Stimulated activated CD4-positive, alpha-beta T cell treated with anti-CD3 and anti-CD28 coated beads, Interleukin-2, amount 100 ng/mL, for 24 hours (primary cell): ENCODE measurements at places on chromosomes 6 and 20.
A peak's percentile ranks its signal among the peaks of the same experiment; 100 is the strongest.

- no peak for DNase-seq
Observed at GRCh38 chr6:112366695-112367553, 19.8 kb downstream of the RFPL4B start.

DNA sequence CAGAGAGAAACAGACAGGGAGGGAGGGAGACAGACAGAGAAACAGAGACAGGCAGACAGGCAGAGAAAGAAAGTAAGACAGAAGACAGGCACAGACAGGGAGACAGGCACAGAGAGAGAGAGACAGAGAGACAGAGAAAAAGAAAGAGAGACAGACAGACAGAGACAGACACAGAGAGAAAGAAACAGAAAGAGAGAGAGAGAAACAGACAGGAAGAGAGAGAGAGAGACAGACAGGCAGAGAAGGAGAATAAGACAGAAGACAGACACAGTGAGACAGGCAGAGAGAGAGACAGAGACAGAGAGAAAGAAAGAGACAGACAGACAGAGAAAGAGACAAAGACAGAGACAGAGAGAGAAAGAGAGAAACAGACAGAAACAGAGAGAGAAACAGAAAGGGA, 754.8 kb upstream of the DEFB115 start:
- DNase-seq, result no peak

- no peak for DNase-seq
Observed at GRCh38 chr6:56343295-56343694, 95.9 kb upstream of the COL21A1 start.

GRCh38 chr20:48773837-48774418, 53.9 kb downstream of the PREX1 start:
- DNase-seq, result no peak

DNA sequence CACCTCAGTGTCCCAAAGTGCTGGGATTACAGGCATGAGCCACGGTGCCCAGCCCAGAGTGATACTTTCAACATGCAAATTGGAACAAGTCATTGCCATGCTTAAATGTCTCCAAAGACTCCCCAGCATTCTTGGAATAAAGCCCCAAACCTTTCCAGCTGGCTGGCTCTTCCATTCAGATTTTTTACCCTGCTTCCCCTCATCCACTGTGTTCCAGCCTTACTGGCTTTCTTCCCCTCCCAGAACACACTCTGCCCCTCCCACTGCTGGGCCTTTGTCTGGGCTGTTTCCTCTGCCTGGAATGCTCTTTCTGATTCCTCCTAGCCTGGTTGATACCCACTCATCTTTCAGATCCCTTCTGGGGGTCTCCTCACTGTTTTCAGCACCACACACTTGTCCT, 40.1 kb upstream of the NNAT start:
- no peak for DNase-seq

- DNase-seq, result no peak
Observed at GRCh38 chr6:165229216-165229615, 80.2 kb downstream of the C6orf118 start.

DNA sequence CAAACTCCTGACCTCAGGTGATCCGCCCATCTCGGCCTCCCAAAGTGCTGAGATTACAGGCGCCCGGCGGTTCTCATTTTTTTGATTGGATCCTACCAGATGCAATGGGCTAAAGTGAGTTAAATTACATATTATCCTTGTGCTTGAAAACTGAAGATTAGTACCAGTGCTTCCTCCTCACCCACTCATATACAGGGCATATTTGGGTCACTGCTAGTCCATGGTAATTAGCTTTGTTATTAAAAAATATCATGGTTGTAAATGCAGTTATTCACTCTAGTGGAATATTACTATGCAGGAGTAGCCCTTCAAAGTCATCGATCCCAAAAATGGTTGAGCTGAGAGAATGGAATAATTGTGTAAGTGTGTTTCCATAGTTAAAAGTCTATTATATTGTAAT, 26.5 kb downstream of the ZNF292 start:
- DNase-seq, result no peak

GRCh38 chr6:95227351-95227750, 350.0 kb upstream of the MANEA start:
- DNase-seq, result no peak

DNA sequence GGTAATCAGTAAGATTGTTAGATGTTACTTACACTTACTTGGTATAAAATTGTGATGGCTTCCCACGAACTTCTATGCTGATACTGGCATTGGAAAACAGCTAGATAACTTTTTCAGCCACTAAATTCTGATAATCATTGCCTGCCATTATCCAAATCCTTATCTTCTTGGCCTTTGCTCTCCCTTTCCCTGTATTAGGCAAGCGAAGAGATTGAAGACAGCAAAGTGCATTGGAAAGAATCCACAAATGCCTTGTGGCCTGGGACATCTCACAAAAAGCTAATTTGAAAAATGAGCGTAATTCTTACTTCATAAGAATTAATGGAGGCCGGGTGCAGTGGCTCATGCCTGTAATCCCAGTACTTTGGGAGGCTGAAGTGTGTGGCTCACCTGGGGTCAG, 79.5 kb upstream of the MARCKS start:
- DNase-seq, result no peak

DNA sequence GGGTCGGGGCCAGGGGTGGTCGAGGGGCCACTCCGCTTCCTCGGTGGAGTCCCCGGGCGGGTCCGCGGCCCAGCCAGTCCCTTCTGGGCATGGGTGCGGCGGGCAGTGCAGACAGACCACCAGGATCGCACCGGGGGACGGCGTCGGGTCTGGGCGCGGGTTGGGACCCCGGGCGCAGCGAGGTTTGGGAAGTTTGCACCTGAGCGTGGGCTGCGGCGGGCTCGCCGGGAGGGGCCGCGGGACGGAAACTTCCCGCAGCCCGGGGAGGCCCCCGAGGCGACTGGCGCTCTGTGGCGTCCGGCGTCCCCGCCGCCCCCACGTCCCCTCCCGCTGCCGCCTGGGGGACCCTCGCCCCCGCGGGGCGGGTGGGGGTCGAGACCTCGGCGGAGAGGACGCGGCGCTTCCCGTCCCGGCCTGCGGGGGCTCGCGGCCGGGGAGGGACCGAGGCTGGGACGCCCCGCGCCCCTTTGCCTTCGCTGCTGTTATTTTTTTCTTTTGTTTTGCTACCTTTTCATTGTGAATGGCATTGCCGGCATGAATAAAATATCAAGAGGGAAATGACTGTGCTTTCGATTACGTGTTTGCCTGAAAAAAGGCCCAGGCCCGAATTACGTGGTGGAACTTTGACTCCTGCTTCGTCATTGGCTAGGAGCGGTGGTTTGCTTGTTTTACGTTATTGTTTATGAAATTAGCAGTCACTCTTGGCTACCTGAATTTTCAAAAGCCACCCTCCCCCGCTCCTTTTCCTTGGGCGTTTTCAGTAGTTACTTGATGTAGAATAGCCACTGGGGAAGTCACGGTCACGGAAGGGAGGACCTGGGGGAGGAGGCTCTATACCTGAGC, 703 bp downstream of the SNX9 start:
- peak; percentile 75 for DNase-seq

- no peak for DNase-seq
Observed at GRCh38 chr20:35776513-35777101, 4.8 kb downstream of the PHF20 start.

- DNase-seq, result no peak
Observed at GRCh38 chr20:55097621-55098020, 622.2 kb downstream of the DOK5 start.

GRCh38 chr6:4778086-4778485, 1.9 kb downstream of the CDYL start:
- no peak for DNase-seq

DNA sequence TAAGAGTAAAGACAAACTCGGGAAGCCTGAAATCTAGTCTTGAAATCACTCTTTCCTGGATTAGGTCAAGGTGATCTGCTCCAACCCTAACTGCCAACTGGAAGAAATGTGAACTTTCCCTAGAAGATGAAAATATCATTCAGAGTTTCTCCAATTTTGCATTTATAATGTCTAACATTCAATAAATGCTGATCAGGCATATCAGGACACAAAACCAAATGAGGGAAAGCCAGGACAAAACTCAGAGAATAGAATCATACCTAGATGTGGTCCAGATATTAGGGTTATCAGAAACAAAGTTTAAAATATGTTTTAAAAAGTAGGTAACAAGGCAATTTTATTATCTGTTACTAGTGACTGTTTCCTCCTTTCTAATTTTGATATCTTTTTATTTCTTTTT, 335.5 kb upstream of the MAP3K7 start:
- no peak for DNase-seq

DNA sequence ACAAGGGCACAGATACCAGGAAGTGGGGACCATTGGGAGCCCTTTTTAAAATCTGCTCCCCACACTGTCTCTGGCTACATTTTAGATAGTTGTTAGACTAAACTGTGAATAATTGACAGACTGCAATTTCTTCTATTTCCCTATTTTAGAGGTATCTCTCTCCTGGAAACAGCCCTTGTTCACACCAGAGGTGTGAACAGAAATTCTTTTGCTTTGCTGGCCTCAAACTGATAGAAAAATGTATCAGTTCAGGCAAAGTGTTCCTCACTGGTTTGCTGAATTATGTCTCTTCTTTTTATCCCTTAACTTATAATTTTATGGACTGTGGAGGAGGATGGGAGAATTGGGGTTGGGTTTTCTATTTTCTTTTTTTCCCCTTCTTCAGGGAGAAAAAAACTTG, 513.2 kb upstream of the SULF2 start:
- DNase-seq, result no peak

DNA sequence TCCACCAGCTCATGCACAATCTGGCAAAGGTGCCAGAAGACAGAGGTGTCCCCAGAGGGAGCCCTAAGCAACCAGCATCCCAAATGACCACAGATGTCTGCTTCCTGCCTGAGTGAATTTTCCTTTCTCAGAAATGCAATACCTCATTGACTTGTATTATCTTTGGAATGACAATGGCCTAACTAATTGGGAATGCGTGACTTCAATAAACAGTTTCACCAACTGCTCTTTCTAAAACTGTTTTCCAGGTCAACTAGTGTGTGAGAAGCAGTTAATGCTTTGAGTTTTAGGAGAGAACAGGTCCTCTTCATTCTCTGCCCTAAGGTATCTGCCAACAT, 108.9 kb upstream of the SNX9 start:
- DNase-seq, result no peak

- DNase-seq, result no peak
Observed at GRCh38 chr6:117615750-117616390, 13.6 kb upstream of the GOPC start.

DNA sequence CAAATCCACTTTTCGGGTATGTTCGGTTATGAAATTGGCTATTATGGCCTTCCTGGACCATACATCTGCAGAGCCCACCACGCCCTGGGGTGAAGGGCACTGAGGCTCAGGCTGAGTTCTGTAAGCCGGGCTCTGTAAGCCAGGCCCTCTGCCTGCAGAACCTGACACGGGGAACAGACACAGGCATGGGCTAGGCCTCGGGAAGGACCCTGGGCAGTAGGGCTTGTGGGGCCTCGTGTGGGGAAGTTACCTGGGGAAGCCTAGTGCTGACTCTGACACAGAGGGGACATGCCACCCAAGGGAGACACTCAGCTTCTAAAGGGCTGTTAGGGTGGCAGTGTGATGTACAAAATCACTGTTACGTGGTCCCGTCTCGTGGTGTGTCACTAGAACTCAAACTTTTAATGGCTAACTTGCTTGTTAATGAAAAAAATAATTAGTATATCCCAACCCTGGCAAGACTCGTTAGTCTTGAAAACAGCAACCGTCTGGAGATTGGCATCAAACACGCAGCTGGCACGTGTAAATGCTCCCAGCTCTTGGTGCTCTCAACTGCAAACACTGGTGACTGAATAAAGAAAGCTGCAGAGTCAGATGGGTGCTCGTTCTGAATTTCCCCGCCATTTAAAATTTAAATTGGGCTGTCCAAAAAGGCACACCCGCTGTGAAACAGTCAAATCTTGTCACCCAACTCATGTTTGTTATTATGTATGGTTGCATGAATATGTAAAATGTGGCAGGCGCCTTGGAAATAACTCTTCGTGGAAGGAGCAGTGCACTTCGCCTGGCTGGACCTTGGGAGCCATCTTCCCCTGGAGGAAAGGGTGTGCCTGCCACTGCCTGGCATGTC, 23.6 kb upstream of the TCFL5 start:
- DNase-seq, result no peak

- DNase-seq, result no peak
Observed at GRCh38 chr20:23584434-23585199, 16.3 kb upstream of the CST9L start.

DNA sequence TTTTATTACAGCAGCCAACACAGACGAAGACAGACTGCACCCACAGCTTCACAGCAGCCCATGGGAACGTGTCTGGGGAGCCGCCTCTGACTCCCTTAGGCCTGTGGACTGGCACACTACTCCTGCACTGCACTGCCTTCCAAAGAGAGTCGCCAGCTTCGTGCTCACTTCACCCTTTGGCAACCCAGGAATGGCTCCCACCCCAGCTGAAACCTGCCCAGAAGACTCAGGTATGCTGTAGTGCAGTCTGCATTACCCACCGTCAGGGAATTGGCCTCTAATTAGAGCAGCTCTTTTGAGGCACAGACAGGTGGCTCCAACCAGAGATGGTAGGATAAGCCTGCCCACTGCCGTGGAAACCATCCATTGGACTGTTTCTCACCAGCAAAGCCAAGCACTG, 39.9 kb upstream of the FRMD1 start:
- DNase-seq, result no peak

GRCh38 chr6:15365273-15365687, 119.4 kb downstream of the JARID2 start:
- peak; percentile 50 for DNase-seq

DNA sequence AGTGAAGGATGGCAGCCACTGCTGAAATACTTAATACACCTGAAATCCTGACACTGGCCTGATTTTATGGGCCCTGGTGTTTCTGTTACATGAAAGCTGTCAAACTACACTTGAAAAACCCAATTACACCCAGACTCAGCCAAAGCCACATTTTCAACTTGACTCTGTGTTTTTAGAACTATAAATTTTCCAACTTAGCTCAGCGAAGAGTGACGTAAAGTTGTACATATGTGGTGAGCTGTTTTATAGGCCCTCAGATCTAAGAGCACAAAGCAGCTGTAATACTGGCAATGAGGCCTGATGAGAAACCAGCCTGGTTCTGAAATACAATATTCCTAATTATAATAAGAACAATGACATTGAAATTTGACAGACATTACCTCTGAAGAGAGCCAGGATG, 18.6 kb downstream of the SCML4 start:
- no peak for DNase-seq

GRCh38 chr6:41257369-41258195, 28.9 kb downstream of the TREM1 start:
- no peak for DNase-seq

DNA sequence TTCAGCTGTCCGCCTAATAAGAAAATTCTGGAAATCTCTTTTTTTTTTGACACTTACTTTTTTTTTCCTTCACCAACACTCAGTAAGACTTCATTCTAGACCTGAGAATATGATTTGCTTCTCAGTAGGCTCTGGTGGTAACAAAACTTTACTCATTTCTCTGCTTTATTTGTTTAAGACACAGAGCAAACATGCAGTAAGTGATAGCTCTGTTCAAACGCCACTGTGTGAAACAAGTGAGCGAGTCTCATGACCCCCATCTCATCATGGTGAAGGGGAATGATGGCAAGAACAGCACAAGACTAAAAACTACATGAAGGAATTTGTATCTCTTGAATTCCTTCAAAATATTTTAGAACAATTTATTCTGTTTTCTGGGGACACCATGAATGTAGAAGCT, 541.6 kb upstream of the POU3F2 start:
- DNase-seq, result no peak
